ENCODE measurements at places on chromosomes 16 and 17.

- no peak for DNase-seq
These were observed 3.0 kb upstream of the FLYWCH2 start for GRCh38 chr16:2879854-2880508.

- no peak for DNase-seq
These were observed 14.0 kb downstream of the PRSS54 start for GRCh38 chr16:58280846-58281301.

DNA sequence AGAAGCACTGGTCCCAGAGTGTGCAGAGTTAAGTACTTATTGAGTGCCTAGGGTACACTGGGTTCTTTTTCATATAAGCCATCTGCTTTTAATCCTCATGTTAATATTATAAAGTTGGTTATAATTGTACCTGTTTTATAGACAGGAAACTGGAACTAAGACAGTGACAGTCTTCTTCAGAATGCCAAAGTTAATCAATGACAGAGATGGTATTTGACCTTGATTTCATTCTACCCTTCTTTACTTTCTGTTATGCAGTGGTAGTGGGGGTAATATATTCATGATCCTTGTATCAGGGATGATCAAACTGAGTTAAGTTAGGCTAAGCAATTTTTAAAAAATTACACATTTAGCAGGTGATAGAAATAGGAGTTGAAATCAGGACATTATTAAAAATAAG is 108.6 kb upstream of the GOT2 start:
- no peak for DNase-seq

- DNase-seq: no peak
These were observed 24.8 kb downstream of the KLHDC4 start for GRCh38 chr16:87740909-87741424.

- no peak for DNase-seq
These were observed 533.9 kb upstream of the CDH11 start for GRCh38 chr16:65655802-65656201.

DNA sequence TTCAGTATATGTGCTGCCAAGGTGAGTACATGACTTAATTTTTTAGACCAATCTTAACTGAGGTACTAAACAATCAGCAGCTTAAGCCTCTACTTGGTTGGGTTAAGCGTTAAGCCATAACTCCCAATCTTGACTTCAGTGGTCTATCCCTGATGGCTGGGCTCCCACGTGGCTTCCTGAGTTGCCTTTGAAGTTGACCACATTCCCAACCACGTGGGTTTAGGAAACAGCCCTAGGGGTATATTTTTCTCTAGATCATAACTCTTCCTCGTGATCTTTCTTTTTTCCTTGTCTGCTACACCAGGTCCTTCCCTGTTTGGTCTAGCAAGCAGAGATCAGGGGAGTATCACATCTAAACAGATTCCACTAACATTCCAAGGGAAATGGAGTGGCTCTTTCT is 20.1 kb upstream of the PIRT start:
- no peak for DNase-seq

Measured in naive thymus-derived CD8-positive, alpha-beta T cell (primary cell).